ENCODE measurements at places on chromosomes 4 and X. TPM values are rescaled to one million over a fixed set of nuclear protein-coding genes. Genes with fewer than 3 reads are reported as not detected.

DNA sequence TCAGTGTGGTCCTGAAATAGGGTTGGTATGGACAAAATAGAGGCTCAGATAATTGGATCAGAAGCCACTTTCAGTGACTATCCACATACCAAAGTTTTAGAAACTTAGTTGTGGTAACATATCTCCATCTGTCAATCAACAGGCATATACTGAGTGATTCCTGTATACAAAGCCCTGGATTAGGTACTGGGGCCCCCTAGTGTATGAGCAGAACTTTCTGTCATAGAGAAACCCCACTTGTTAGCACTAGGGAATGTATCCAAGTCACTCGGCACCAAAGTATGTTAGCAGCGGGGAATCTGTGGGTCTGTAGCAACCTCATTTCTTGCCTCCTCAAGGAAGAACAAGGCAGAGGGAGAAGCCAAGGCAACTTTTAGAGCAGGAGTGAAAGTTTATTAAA, 50.7 kb downstream of the MAP7D3 start:
- no peak for DNase-seq

- DNase-seq: no peak
Measured at GRCh38 chr4:158805635-158806471, 37.0 kb downstream of the FNIP2 start.

DNA sequence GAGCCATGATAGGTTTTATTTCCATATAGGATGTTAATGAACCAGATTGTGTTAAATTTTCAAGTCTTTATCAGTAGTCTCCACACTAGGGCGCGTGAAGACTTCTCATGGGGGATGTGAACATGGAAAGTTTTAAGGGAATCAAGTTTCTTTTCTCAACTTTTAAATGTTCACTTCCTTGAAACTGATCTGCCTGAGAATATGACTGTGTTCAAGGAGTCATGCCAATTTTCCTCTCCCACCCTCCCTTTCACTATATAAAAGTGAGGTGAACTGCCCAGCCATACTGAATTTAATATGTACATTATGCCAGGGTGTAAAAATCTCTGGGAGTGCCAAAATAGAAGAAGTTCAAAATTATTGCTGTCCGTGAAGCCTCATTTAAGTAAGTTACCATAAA, 30.4 kb upstream of the HPGDS start:
- DNase-seq: no peak

The ODAPH gene
- not detected for total RNA-seq

The SHROOM3 gene
- 2.4 TPM for total RNA-seq

The STARD8 gene
- 30.1 TPM for total RNA-seq
